ENCODE measurements at places on chromosomes 5 and 9. TPM values are rescaled to one million over a fixed set of nuclear protein-coding genes. Genes with fewer than 3 reads are reported as not detected.

DNA sequence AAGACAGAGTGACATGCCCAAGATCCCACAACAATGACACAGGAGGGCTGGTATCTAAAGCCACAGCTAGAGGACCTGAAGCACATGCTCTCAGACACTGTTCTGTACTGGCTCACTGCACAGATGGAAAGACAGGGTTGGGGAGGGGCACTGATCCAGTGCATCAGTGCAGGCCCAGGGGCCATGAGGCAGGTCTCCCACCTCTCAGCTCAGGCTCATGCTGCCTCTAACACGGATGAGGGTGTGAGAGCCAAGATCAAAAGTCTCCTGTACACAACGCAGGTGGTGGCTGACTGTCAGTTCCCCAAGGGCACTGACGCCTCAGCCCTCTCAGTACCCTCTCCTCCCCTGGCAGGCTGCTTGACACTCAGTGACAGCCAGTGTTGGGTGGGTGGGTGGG lies 10.9 kb downstream of the RAPGEF1 start:
- DNase-seq: no peak

DNA sequence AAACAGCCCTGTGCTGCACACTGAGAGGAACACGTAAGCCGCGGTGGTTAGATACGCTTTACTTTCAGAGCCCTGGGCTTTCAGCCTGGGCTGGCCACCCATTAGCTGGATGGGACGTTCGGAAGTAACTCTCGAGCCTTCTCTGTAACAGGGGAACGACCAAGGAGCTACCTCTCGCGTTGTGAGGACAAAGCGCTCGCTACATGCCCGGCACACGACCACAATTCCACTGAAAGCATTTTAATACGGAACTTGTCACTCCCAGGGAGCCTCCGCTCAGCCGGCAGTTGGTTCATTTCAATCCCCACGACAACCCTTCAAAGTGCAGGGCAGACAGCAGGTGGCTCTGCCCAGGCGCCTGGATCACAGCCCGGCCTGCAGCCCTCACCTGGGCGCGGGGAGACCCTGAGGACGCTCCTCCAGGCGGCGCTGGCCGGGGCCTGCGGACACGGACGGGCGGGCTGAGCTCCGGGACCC lies 368 bp downstream of the SURF1 start:
- no peak for DNase-seq

Gene ARAP3
- total RNA-seq: 5.2 TPM

GRCh38 chr9:36116593-36116992 lies 19.9 kb upstream of the GLIPR2 start:
- DNase-seq: no peak

GRCh38 chr5:151569132-151570046 lies 21.7 kb downstream of the FAT2 start:
- no peak for DNase-seq

DNA sequence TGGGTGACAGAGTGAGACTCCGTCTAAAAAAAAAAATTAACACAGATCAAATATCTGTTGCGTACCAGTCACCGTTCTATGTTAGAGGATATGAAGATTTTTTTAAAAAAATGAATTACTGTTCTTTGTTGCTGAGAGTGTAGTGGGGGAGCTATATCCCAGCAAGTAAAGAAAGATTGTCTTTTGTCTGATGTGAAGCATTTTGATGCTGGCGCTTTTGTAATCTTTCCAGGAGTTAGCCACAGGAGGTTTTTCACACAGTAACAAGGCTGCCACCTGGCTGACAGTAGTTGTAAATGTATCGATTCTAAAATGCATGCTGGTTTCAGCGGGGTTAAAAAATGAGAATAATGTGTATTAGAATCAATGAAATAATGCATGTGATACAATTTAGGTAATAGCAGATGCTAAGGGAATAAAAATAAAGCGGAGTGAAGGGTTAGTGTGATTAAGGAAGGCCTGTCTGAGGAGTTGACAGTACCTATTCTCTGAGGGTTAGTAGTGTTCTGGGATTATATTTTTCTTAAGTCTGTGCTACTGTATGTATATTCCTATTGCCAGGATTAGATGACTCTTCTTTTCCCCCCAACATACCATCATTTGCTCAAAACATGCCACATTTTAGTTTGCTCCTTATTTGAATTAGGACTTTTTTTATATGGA lies 3.4 kb downstream of the LMNB1 start:
- DNase-seq: no peak

Gene ICE1
- 33.6 TPM for total RNA-seq
